ENCODE measurements at places on chromosomes 1 and 21. TPM values are rescaled to one million over a fixed set of nuclear protein-coding genes. Genes with fewer than 3 reads are reported as not detected.

The NME7 gene
- 35.3 TPM for polyA plus RNA-seq

The UTS2 gene
- polyA plus RNA-seq, result not detected

The TMEM50B gene
- 45.1 TPM for polyA plus RNA-seq

The AMY2B gene
- 0.94 TPM for polyA plus RNA-seq

The TARBP1 gene
- polyA plus RNA-seq, result 5.2 TPM

- H3K4me3 ChIP-seq, result no peak overlapping the region
- H3K36me3 ChIP-seq, result no peaks in the 10 kb centered on the region
- no peaks in the 10 kb centered on the region for H3K27me3 ChIP-seq
Measured at GRCh38 chr1:58067082-58067481, 479.4 kb downstream of the OMA1 start.

DNA sequence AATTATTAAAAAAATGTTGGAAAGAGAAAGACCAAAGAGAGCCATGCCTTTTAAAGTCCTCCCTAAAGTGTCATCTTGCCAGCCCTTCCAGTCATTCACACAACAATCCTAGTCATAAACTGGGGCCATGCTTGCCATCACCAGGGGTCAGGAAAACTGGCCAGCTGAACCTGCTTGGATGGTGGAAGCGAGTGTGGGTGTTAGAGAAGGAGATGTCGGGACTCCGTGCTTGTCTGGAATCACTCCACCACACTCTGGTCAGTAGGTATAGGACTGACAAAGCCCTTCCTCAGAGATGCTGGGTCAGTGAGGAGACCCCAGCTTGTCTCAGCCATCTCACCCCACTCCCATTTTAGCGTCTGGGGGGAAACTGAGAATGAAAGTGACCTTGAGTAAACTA lies 3.3 kb upstream of the HAPLN2 start:
- H3K4me3 ChIP-seq, result no peak overlapping the region
- no peaks in the 10 kb centered on the region for H3K4me1 ChIP-seq
- no peak for DNase-seq
- H3K36me3 ChIP-seq, result no peaks in the 10 kb centered on the region
- H3K27me3 ChIP-seq, result peaks cover 44% of the 10 kb centered on the region

- peak overlapping the region; percentile 65 for H3K27ac ChIP-seq
- DNase-seq, result peak; percentile 75
- H3K4me1 ChIP-seq, result peaks cover 71% of the 10 kb centered on the region
- H3K27me3 ChIP-seq, result no peaks in the 10 kb centered on the region
Measured at GRCh38 chr1:12457771-12458170, 160.2 kb downstream of the DHRS3 start.

DNA sequence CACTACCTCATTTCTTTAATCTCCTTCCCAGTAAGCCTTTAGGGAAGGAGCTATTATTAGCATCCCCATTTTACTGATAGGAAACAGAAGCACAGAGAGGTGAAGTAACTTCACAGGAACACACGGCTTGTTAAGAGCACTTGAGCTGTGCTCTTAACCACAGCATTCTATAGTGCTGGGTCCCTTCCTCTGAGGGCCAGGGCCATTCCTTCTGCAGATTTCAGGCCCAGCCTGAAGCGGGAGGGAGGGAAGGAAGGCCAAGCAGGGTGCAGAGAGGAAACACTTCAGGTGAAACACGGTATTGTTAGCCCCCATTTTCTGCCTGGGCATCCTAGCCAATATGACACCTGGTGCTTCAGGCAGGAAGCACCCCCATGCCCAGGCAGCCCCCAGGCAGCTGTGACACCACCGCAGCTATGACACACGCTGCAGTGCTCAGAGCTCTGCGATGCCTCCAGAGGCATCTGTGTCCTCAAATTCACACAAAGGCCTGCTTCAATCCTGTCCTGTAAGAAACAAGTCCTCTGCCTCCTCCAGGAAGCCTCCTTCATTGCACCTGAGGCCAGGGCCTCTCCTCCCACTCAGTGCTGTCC lies 4.5 kb upstream of the EXTL1 start:
- no peak for DNase-seq
- H3K4me3 ChIP-seq, result no peak overlapping the region
- H3K27ac ChIP-seq, result no peak overlapping the region

DNA sequence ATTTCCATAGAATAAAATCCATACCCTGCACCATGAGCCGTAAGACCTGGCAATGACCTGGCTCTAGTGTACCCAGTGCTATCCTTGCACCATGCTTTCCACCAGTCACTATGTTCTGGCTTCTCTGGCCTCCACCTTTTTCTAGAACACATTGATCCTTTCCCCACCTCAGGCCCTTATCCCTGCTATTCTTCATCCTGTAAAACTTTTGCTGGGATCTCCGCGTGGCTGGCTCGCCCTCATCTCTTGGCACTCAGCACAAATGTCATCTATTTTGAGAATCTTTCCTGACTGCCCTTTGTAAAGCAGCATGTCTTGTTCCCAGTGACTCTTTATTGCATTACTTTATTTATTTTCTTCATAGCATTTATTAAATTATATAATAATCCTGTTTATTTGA lies 169.8 kb upstream of the B3GALT2 start:
- no peaks in the 10 kb centered on the region for H3K36me3 ChIP-seq
- DNase-seq, result no peak
- peaks cover 6% of the 10 kb centered on the region for H3K4me1 ChIP-seq
- H3K27ac ChIP-seq, result no peak overlapping the region
- H3K4me3 ChIP-seq, result no peak overlapping the region
